ENCODE measurements at places on chromosomes 7 and 10.

GRCh38 chr7:123355576-123356190 lies 155.9 kb upstream of the SLC13A1 start:
- DNase-seq, result no peak

- DNase-seq, result no peak
Measured at GRCh38 chr10:129179972-129180678, 286.9 kb upstream of the MGMT start.

- DNase-seq, result no peak
Measured at GRCh38 chr10:5498791-5499492, 428 bp downstream of the CALML5 start.

DNA sequence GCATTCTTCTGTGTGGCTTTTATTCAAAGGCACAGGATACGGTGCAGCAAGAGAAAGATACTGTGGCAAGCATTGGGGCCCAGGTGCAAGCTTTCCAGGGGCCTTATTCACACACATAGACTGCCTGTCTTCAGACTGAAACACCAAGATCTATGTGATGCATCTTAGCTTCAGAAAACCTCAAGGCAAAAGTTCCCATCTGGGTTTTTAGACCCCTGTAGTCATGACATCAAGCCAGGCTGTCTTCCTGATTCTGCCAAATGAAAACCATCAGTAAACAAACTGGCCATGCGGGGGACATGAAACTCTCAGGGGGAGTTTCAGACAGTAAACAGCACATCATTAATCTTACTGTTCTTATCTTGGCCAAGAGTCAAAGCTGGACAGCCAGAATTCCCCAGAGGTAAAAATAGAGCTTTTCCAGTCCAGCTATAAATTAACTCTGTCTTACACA lies 9.8 kb downstream of the AGBL3 start:
- DNase-seq, result no peak

- no peak for DNase-seq
Measured at GRCh38 chr7:92880212-92881090, 44.1 kb upstream of the CDK6 start.

DNA sequence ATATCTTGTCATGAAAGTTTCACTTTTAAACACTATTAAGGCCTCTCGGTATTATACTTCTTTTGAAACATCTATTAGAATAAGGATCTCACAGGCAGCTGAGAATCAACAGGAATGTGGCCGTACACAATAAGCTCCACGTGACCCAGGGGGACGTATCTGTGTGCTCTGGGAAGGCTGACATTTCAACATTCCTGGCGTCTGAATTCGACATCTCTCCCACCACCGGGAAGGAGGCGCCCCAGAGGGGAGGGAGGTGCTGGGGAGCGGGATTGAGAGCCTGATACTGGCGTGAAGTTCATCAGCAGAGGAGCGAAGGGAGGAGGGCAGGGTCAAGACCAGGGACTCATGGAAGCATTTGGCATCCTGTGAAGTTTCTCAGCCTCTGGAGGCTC lies 401.3 kb downstream of the DNAJB6 start:
- no peak for DNase-seq
